ENCODE measurements at places on chromosomes 6 and 20.

DNA sequence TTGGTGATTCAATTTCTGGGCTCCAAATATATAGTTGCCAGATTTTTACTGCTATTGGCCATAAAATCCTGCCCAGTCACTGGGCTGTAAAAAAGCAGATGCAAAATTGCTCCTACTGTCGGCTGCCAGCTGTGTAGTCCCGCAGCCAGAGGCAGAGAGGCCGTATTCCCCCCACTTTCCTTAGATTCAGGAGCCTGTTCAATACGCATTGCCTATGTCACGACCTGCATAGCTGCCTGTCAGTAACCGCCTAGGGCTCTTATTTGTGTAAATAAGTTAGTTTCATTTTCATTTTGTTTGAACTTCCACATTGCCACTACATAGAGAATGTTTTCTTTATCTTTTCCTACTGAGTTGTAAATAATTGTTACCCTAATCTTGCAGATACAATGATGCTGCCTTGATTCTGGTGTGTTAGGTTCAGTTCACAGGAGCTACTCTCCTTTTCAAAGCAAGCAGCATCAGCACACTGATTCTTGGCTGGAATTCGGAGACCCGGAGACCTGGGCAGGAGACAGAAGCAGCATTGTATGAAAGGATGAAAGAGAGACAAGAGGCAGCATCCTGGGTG, 46.0 kb upstream of the UST start:
- DNase-seq: no peak

- no peak for DNase-seq
These were observed 26.6 kb upstream of the EDN3 start for GRCh38 chr20:59273739-59274357.

DNA sequence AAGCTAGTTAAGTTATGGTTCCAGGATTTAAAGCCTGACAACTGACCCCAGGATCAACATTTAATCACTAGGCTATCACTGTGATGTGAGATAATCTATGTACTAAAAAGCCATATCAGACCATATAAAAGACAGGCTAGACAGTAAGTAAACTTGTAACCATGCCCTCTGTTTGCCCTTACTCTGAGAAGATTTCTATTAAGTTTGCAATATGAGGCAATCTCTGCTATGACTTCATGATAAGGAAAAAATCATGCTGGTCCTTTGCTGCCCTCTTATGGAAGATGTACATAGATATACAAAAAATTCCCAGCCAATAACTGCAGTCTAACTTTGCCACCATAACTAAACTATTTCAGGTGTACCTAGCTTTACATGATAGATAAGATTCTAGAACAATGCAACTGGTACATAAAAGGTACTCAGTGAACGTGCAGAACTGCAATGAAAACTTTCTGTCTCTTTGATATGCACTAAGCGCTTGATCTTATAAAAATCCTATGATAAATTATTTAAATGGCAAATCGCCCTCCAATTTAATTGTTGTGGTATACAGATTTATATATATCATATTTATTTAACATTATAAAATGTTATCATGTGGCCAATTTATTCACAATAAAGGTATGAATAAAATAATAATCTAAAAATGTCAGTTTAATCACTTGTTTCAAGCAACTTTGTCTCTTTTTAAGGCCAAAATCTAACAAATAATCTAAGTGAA, 70.5 kb downstream of the FAM217A start:
- DNase-seq: no peak

GRCh38 chr6:157219201-157220200, 103.8 kb downstream of the TMEM242 start:
- DNase-seq: no peak

- no peak for DNase-seq
These were observed 32.0 kb downstream of the UBD start for GRCh38 chr6:29527564-29527963.

DNA sequence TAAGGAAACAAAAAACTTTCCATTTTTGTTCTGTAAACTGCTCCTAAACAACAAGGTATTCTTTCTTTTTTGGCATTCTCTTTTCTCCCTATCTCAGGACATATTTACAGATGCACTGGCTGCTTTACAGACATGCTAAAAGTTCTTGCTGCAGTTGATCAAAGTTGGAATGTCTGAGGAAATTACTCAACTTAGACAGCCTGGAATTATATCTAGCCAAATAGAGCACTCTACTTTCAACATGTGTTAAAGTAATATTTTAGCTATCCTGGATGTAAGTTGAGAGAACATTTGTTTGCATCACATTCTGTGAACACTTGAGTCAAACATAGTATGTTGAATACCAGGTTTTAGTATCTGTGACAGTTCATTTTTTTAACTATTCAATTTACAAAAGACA, 24.8 kb downstream of the TASP1 start:
- no peak for DNase-seq

DNA sequence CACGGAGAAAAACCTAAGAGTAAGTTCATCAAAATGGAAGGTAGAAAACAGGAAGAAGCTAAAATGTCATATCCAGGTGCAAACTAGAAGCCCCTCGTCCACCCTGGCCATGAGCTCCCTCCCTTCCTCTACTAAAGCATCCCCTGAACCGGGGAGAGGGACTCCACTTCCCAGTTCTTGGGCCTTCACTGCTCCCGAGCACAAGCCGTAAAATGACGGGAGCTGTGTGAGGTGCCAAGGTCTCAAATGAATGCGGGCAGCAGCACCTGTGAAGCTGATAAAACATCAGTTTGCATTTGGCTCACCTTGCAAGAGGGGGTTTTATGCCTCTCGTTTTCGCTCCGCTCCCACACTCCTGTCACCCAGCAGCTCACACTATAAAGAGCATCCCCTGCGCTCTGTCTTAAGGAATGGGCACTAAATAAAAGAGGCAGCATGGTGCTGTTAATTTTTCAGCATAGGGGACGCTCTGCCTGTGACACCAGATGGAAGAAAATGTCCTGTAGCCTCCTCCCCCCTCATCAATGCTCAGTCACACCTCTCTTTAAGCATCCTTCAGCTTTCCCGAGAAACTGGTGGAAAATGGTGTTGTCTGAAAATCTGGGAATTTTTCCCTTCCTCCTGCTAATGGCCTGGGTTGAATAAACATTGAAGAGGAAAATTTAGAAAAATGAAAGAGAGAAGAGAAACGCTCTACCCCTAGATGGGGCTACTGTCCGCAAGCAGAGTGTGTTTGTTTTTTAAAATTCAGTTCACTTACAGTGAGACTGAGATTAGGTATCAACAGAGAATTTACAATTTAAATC, 563.0 kb upstream of the AGPAT4 start:
- no peak for DNase-seq

Data from activated T-cell treated with anti-CD3 and anti-CD28 coated beads for 24 hours (primary cell).